A549 (cell line): ENCODE measurements at places on chromosomes 2 and 18.

DNA sequence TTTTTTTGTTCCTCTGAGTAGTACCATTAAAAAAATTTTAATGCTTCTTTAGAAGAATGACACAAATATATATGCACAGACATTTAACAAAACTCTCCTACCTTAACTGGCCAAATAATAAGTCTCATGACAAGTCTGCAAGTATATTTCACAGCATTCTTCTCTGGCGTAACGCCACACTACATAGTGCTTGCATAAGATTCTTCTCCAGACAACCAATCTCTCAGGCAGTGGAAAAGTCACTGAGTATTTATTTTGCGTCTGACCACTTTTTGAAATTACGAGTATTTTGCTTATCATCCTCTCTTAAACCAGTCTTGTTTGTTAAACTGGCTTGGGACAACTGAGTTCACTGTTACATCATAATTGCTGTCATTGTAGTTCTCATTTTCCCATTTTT lies 749.2 kb downstream of the ADCYAP1 start:
- no peak for DNase-seq

DNA sequence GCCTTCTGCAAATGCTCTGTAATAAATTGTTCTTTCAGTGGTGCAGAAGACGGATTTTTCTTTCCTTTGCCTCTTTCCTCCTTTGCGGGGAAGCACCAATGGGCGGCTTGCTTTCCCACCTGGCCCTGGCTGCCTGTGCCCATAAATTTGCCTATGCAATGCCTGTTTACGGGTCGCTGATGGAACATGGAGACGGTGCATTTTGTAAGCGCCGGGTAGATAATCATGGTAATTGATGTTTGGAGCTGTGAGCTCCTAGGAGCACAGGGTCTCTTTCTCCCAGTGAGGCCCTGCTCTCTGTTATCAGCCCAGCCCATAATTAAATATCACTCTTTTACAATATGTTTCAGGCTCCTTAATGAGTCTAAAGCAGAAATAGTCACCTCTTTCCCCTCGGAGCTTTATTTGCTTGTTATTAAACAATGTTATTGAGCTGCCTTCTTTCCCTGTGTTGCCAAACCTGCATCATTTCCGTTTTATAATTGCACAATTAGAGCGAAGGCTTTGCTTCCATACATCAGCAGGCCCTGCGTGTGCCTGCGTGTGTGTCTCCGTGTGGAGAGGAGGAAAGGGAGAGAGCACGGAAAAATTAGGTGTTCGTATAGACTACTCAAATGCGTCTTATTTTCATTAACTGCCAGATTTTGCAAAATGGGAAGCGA lies 437.4 kb upstream of the POU3F3 start:
- no peak for DNase-seq

DNA sequence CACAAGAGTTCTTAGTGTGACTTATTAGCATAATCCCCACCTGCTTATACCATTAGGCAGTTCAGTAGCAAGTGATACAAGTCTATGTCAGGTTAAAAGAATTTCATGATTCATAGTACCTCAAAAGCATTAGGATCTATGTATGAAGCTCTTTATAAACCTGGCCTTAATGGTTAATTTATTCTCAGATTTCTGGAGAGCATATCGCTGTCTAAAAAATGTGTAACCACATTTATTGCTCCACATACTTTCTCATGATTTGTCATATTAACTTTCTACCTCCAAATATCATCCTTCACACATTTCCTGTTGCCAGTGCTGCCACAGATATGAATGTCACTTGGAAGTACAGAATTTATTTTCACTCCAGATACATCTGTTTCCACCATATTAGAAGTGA lies 332.8 kb upstream of the MAP2 start:
- no peak for DNase-seq

GRCh38 chr18:59469463-59470180 lies 110.6 kb upstream of the LMAN1 start:
- no peak for DNase-seq

DNA sequence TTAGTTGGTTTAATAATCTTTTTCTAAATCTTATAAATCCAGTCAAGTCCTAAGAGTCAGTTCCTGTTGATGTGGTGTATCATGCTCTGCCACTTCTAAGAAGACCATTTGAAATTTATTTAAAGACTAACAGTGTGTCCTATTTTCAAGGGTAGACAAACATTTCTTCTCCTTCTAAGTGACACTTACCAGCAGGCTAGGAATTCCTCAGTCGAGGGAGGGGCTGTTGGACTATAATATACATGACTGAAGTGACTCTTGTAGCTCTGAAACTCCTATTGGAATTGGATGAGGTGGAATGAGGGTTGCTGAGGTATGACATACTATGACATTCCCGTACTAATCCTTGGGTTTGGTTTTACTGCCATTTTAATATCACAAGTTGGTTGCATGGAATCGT lies 30.6 kb downstream of the ITGB6 start:
- DNase-seq, result no peak

GRCh38 chr2:194822097-194822496 lies 834.9 kb upstream of the SLC39A10 start:
- no peak for DNase-seq

DNA sequence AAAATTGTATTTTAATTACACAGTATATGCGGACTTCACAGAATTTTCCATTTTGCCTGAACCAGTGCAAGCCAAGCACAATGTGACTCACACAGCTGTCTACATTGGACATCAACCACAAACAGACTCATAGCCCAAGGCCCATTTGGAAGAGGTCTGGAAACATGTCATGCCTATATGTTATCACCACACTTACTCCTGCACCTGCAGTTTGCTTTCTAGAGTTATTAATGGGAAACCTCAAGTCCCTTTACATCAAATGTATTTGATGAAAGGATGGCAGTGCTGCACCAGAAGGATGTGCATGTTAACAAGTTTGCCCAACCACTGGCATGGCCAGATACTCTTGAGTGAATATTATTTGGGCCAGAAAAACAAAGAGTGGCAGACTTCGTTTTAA lies 548.9 kb upstream of the CDH2 start:
- DNase-seq, result no peak
